ENCODE measurements at places on chromosomes 13 and 19.

DNA sequence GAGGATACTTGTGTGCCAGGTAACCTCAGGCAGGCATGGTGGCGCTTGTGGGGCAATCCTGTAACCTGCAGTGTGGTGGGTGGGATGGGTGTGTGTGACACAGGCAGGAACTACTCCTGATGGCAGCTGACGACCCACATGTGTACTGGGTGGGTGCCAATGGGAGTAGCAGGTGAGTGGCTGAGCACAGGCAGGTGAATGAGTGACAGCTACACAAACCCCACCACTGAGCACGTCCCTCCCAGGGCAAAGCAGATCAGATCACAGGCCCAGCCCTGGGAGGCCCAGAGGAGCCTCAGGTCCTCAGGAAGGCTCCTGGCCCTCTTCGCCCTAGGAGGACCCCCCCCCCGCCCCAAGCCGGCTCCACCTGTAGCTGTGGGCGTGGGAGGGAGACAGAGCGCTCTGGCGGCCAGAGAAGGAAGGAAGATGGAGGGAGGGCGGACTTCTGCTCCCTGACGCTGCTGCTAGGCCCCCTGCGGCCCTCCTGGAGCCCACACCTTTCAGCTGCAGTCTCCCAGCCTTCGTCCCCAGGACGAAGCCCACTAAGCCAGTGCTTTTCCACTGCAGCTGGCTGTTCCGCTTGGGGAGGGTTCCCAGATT is 1.3 kb upstream of the ZNF181 start:
- DNase-seq, result no peak

GRCh38 chr19:55464662-55465054 is at the start of gene C19orf85:
Gene C19orf85 (minus strand): TSS chr19:55464751. CDS start chr19:55464554, 197 bp downstream.
- no peak for DNase-seq

- DNase-seq, result no peak
These were observed 419.9 kb upstream of the PRR20A start for GRCh38 chr13:56720841-56721240.

- DNase-seq, result peak; percentile 30
These were observed 49.8 kb downstream of the KLF2 start for GRCh38 chr19:16374436-16374835.

DNA sequence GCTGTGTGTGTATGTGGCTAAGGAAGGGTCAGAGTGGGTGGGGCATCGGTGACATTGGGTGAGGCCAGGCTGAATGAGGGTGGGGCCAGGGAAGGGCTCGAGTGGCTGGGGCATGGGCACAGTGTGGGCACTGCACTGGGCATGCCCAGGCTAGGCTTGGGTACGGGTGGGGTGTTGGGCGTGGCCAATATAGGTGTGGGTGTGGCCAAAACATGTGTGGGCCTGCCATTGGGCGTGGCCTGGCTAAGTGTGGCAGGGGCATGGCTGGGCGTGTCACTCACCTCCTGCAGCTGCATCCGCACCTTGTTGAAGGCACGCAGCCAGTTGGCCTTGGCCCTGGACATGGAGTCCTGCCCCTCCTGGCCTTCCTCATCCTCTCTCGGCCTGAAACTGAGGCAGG is 33.2 kb downstream of the UNC13A start:
- no peak for DNase-seq

- no peak for DNase-seq
These were observed 77.1 kb downstream of the CHST8 start for GRCh38 chr19:33698576-33699435.

DNA sequence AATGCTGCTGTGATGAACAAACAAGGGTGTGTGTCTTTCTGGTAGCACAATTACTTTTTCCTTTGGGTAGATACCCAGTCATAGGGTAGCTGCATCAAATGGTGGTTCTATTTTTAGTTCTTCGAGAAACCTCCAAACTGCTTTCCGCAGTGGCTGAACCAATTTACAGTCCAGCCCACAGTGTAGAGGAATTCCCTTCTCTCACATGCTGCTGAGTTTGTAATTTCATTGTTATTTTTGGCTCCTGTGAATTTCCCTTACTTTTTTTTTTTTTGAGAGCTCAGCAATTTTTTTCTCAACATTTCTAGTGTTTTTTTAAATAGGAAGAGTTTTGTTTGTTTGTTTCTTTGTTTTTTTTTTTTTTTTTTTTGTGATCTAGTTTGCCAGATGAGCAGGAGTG is 37.5 kb upstream of the ADGRE1 start:
- no peak for DNase-seq

- no peak for DNase-seq
These were observed 27.0 kb downstream of the DNM2 start for GRCh38 chr19:10744801-10745293.
